ENCODE measurements at places on chromosomes 12 and 14.

- no peak for DNase-seq
Observed at GRCh38 chr12:108040947-108041346, 88.1 kb upstream of the WSCD2 start.

- DNase-seq = no peak
Observed at GRCh38 chr12:84056-84455, 17.5 kb downstream of the IQSEC3 start.

DNA sequence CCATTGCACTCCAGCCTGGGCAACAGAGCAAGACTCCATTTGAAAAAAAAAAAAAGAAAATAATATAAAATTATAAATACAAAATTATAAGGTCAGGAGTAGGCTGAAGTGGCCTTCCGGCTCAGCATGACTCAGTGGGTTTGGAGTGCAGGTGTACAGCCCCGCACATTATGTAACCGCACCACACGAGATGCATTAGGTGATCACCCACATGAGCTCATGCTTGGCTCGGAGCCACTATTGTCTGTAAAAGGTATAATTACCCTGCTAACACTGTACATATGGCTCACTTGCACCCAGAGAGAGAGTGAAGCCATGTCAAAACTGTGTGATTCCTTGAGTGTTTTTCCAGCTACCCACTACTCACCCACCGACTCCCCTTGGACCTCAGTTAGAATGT is 557.0 kb downstream of the SLC6A15 start:
- DNase-seq = no peak

- DNase-seq = no peak
Observed at GRCh38 chr14:89304972-89305703, 111.9 kb downstream of the FOXN3 start.

DNA sequence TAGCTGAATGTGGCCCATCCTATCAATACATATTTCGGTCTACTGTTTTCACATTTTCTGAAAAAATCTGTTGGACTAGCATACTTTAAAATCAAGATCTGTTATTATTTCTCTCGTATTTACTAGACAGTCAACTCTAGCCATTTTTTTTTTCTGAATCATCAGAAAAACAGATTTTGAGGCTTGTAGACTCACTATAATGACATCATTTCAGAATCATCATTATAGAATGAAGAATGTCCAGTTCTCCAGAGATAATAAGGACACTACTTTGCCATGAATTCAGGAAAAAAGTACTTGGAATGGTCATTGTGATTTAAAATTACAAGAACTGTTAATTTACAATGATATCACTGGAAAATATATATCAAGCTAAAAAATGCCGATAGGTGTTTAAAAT is 589.8 kb downstream of the KCNH5 start:
- DNase-seq = no peak

DNA sequence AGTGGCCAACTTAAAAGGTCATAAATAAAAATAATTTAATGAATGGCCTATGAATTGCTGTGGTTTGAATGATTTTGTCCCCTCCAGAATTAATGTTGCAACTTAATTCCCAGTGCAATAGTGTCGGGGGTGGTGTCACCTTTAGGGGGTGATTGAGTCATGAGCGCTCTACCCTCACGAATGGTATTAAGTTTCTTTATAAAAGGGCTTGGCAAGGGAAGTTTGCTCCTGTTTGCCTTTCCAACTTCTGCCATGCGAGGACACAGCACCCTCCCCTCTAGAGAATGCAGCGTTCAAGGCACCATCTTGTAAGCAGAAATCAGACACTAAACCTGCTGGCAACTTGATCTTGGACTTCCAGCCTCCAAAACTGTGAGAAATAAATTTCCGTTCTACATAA is 253.3 kb downstream of the ATXN7L3B start:
- no peak for DNase-seq

DNA sequence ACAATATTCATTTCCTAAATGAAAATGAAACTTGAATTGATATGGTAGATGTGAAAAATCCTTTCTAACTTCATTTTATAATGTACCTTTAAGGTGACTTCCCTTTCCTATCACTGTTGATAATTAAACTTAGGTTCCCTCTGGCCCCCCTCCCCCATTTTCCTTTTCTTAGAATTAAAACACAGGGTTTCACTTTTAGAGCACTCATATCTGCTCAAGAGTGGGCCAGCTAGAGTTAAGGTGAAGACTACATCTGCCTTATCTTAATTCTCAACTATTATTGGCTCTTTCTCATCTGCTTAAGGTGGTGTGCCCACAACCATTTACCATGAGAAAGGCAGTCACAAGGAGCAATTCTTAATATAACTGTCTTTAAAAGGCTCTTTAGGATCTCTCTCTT is 49.7 kb downstream of the LIN52 start:
- DNase-seq = no peak

DNA sequence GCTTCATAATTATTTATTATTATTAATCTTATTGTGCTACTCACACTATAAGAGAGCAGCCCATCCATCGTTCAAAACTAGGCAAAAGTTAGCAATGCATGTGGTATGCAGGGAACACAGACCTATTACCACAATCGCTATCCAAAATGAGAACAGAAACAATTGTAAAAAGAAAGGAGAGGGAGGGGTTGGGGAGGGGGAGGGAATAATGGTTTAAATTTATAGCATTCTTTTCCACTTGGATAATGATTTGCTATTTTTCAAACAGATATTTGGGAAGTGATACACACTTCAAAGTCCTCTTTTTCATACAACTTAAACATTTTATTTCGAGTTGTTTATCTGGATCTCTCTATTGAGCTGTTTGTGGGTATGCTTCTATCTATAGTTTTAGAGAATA is 248.6 kb upstream of the SOX5 start:
- DNase-seq = no peak

DNA sequence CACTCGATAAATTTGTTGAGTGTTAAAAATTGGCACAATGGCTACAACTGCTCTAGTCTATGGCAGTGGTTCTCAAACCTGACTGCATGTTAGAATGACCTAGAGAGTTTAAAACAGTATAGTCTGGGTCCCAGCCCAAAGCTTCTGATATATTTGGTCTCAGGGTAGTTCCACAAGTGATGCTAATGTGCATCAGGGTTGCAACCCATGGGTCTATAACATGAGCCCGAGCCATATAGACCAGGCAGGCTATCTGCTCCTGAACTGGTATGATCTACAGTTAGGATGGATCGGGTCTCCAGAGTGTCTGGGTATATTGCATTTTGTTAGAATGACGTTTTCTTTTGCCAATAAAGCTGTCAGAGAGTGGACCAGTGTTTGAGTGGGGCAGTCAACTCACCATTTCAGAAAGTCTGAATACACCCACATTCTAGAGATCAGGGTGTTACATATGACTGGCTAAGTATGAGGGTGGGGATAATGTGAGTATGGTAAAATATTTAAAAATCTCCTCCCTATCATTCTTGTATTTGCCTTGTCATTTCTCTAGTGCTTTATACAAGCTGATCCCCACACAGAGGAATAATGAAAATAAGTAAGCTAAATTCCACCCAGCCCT is 80.9 kb downstream of the FRMD6 start:
- DNase-seq = no peak

- DNase-seq = no peak
Observed at GRCh38 chr12:71200706-71201105, 42.9 kb upstream of the TSPAN8 start.

DNA sequence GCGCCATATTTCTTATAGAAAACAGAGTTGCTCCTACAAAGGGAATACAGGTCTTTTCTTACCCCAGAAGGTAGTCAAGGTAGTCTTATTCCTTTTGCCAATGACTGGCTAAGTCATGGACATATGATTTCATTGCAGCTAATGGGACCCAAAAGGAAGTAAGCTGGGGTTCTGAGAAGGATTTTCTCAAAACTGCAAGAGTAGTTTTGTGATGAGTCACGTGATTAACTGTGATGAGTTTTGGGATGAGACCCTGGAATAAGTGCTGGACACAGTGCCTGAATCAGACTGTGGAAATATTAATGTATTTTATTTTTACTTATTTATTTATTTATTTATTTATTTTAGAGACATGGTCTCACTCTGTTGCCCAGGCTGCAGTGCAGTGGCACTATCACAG is 13.4 kb upstream of the NIN start:
- no peak for DNase-seq

- DNase-seq = no peak
Observed at GRCh38 chr14:63713058-63713457, 14.8 kb downstream of the SGPP1 start.

- no peak for DNase-seq
Observed at GRCh38 chr14:89429199-89430181, 12.5 kb upstream of the FOXN3 start.

DNA sequence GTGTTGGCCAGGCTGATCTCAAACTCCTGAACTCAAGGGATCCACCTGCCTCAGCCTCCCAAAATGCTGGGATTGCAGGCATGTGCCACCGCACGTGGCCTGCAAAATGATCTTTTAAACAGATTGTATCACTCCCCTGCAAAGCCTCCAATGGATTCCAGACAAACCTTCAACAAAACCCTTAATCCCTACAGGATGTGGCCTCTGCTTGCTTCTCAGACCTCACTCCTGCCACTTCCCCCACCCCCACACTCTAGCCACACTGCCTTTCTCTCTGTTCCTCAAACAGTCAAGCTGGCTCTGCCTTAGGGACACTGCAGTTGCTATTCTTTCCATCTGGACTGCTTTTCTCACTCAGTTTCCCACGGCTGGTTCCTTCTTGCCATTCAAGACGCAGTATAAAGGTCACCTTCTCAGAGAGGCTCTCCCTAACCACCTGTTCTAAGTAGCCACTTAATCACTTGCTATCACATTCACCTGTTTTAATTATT is 47.3 kb upstream of the TMED10 start:
- DNase-seq = peak; percentile 32

DNA sequence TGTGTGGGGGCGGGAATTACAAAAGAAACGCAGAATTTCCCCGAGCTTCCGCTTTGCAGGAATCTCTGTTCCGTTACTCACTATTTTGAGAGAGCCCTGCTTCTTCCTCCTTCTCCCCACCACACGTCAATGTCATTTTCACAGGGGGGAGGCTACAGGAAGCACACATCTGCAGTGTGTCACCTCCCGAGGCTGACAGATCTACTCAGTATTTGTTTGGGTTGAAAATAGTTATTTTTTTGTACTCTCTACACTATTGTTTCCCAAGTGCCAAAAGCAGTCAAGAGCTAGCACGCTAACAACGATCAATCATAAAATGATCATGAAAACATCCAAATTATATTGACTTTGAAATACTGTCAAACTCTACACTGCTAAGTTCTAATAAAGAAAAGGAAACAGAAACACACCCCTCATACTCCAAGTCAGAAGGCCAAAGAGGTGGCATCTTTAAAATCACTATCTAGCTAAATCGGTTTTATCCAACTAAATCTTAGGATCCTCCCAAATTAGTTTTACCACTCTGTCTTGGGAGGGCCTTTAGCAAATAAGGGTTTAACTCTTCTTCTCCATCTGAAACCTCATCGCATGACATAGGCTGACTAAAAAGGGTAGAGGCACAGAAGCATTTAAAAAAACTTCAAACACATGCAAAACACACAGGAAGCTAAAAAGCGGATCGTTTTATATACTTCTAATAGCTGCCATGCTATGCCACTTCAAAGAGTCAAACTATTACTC is 51.8 kb downstream of the FOXN3 start:
- no peak for DNase-seq

GRCh38 chr12:108772247-108772646 is 40.9 kb upstream of the CORO1C start:
- peak; percentile 24 for DNase-seq
